ENCODE measurements at places on chromosomes 6 and 20. TPM values are rescaled to one million over a fixed set of nuclear protein-coding genes. Genes with fewer than 3 reads are reported as not detected.

The TOX2 gene
- total RNA-seq = 2.4 TPM

The CENPW gene
- total RNA-seq = 23.6 TPM

The EBF4 gene
- 0.99 TPM for total RNA-seq

The KIAA0408 gene
- not detected for total RNA-seq

The NR2E1 gene
- not detected for total RNA-seq

The GCNT2 gene
- total RNA-seq = 3.0 TPM

The TNFRSF21 gene
- total RNA-seq = 19.8 TPM

The MYLK2 gene
- 0.36 TPM for total RNA-seq

The RGS17 gene
- total RNA-seq = 3.3 TPM

The NRN1 gene
- 23.5 TPM for total RNA-seq

The CRYBG1 gene
- 15.9 TPM for total RNA-seq

The NKAIN2 gene
- total RNA-seq = under 0.01 TPM

The WFDC2 gene
- not detected for total RNA-seq

The SERAC1 gene
- total RNA-seq = 8.5 TPM

The GABRR1 gene
- not detected for total RNA-seq

The TBX18 gene
- total RNA-seq = 29.8 TPM

The GHRH gene
- not detected for total RNA-seq

The FAXC gene
- total RNA-seq = 0.56 TPM

The SRXN1 gene
- total RNA-seq = 52.0 TPM

The LPA gene
- not detected for total RNA-seq

The TGM3 gene
- not detected for total RNA-seq

The PLA2G7 gene
- total RNA-seq = not detected

The DDX43 gene
- total RNA-seq = 0.75 TPM

The RIPK1 gene
- 18.6 TPM for total RNA-seq

The EPHA7 gene
- total RNA-seq = 0.09 TPM

The ADGRG6 gene
- total RNA-seq = 5.3 TPM

The STMN3 gene
- total RNA-seq = 2.7 TPM

The FAM83D gene
- 28.2 TPM for total RNA-seq

The PREP gene
- total RNA-seq = 34.4 TPM

The REM1 gene
- total RNA-seq = 0.09 TPM

The FAM83C gene
- not detected for total RNA-seq

The FBXO9 gene
- total RNA-seq = 20.8 TPM

The HUS1B gene
- total RNA-seq = 1.6 TPM

The ENPP5 gene
- total RNA-seq = not detected

The KIZ gene
- 4.1 TPM for total RNA-seq

The TMEM14C gene
- 81.5 TPM for total RNA-seq

The VWA7 gene
- total RNA-seq = 0.09 TPM

The WFDC10B gene
- not detected for total RNA-seq

The KIF13A gene
- 43.4 TPM for total RNA-seq

The GPR6 gene
- not detected for total RNA-seq

The HLA-F gene
- total RNA-seq = 5.4 TPM

The BEND6 gene
- 1.1 TPM for total RNA-seq

The SLC24A3 gene
- 0.19 TPM for total RNA-seq

The SMLR1 gene
- not detected for total RNA-seq

The CLVS2 gene
- under 0.01 TPM for total RNA-seq

The CDH26 gene
- not detected for total RNA-seq

The ADGB gene
- not detected for total RNA-seq

The TLDC2 gene
- total RNA-seq = not detected

The MEI4 gene
- under 0.01 TPM for total RNA-seq

The FRS3 gene
- total RNA-seq = 1.1 TPM

All from endothelial cell of coronary artery (primary cell).